Glutamatergic neuron (in vitro differentiated cells): ENCODE measurements at places on chromosomes 1 and 21. TPM values are rescaled to one million over a fixed set of nuclear protein-coding genes. Genes with fewer than 3 reads are reported as not detected.

Gene SPRR2A
- not detected for total RNA-seq

Gene VANGL2
- 79.4 TPM for total RNA-seq

Gene NBPF4
- not detected for total RNA-seq

Gene TMCC2
- 80.1 TPM for total RNA-seq

Gene PTPN7
- not detected for total RNA-seq

Gene SMIM1
- 7.5 TPM for total RNA-seq

Gene SMCP
- not detected for total RNA-seq

Gene CFHR1
- total RNA-seq, result not detected

Gene MRPL55
- 61.5 TPM for total RNA-seq

Gene BMP8B
- 0.12 TPM for total RNA-seq

Gene OPTC
- total RNA-seq, result not detected

Gene LCK
- 0.37 TPM for total RNA-seq

Gene SLC44A3
- total RNA-seq, result 129 TPM

Gene TGFB2
- total RNA-seq, result 2.0 TPM

Gene KRTAP10-12
- not detected for total RNA-seq

Gene FNDC10
- 11.9 TPM for total RNA-seq

Gene HOOK1
- total RNA-seq, result 2.1 TPM

Gene LEFTY2
- total RNA-seq, result 5.0 TPM

Gene ESRRG
- total RNA-seq, result 9.0 TPM

Gene DPYD
- total RNA-seq, result 12.8 TPM

Gene FAM177B
- total RNA-seq, result not detected

Gene EPHA8
- 0.69 TPM for total RNA-seq

Gene OR2L8
- total RNA-seq, result 0.61 TPM

Gene SERINC2
- total RNA-seq, result 36.4 TPM

Gene TRPM2
- not detected for total RNA-seq

Gene C1QTNF12
- total RNA-seq, result 9.1 TPM

Gene AIM2
- total RNA-seq, result 5.3 TPM

Gene CFHR2
- not detected for total RNA-seq

Gene OR2L2
- 0.25 TPM for total RNA-seq
